ENCODE measurements at places on chromosomes 2 and 18. TPM values are rescaled to one million over a fixed set of nuclear protein-coding genes. Genes with fewer than 3 reads are reported as not detected.

The CAPN14 gene
- 0.32 TPM for total RNA-seq

- DNase-seq: no peak
Measured at GRCh38 chr2:176931588-176932563, 280.7 kb upstream of the HNRNPA3 start.

GRCh38 chr2:163859951-163860350 is 124.1 kb upstream of the FIGN start:
- DNase-seq: no peak

- DNase-seq: no peak
Measured at GRCh38 chr18:25057491-25058050, 294.4 kb downstream of the ZNF521 start.

DNA sequence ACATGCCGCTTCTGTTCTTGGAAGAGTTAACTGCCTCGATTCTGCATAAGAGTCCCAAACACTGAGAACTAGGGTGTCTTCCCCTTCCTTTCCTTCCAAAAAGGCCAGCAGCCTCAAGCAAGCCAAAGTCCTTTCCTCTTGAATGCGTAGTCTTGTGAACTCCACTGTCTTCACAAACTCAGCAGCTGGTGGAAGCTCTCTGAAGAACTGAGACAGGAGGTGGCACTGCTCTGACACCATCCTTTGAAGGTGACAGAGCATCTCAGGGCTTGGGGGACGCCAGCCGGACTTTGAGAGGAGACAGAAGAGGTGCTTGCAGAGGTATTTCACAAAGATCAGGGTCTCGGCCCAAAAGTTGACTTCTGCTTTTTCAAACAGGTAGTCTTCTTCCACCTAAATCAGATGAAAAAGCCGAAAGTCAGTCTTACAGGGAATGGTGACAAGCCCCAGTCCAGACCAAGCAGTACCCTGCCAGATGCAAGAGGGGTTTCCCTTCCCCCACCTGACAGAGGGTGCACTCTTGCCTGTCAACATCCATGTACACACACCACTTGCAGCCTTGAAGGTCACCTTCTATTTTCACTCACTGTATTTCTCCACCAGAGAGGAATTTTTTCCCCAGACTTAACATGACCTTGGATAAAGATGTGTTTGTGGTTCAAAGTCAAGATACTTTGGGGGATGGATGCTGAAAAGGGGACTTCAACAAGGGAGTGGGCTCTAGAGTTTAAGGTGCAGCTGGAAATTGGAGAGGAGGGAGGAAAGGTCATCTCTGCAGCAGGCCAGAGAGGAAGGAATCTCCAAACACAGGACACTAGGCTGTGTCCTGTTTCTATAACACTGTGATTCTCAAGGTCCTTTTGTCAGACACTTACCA is 4.8 kb upstream of the ZFP36L2 start:
- DNase-seq: no peak

- DNase-seq: no peak
Measured at GRCh38 chr2:127525691-127526131, 578 bp downstream of the IWS1 start.

GRCh38 chr2:10234409-10235094 is 68.2 kb upstream of the HPCAL1 start:
- DNase-seq: peak; percentile 35

DNA sequence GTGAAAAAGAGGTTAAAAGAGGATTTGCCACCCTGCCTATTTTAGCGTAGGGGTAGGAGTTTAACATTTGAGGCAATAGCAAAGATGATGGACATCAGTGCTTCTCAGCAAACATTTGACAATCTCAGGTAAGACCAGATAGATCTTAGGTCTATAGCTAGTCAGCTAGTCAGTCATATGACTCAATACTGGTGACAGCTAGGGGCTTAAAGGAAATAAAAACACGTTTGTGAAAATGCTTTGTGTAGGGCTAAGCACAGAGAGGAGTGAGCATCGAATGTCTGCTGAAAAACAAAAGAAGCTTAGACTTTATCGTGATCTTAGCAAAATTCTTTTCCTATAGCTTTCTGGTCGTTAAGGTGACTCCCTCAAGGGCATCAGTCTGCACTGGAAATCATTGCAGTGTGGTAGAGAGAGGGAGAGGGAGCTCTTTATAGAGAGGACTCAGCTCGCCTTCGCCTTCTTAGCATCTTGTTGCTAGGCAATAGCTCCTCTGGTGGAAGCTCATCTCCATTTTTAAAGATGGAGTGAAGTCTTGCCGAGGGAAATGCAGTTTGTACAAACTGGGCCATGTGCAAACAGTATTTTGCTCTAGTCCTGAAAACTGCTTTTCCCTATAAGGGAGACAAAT is 62.8 kb upstream of the SLC38A11 start:
- DNase-seq: no peak

- DNase-seq: no peak
Measured at GRCh38 chr18:31252522-31252921, 65.4 kb upstream of the DSG1 start.

The OSBPL6 gene
- 3.3 TPM for total RNA-seq

DNA sequence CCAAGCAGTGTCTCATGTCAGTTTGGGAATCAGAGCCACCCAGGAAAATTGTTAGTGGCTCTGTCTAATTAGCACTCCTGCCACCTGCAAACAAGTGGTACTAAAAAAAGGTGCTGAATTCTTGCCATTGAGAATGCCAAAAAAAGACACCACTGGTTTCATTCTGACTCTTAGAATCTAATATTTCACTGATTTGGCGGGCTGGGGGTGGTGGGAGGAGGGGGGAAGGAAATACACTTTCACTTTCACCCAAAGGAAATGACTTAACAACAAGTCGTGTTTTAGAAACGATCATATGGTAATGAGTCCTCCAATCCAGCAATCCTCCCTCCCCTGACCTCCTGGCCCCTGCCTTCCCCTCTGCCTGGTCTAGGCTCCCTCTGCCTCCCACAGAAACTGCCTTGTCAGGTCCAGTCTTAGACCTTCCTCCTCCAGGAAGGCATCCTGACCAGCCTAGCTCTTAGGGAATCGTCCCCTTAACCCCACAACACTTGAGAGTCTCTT is 4.4 kb upstream of the KLHL29 start:
- no peak for DNase-seq

DNA sequence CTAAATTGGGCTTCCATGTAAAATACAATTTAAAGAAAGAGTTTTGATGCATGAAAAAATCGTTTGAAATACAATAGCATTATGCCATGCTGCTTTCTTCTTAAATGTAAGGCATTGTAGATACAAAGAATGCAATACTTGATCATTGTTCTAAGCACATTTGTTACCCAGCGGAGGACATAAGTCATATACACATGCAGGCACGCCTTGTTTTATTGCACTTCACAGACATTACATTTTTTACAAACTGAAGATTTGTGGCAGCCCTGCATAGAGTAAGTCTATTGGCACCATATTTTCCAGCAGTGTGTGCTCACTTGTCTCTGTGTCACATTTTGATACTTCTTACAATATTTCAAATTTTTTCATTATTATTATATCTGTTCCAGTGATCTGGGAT is 345.0 kb downstream of the CLIP4 start:
- no peak for DNase-seq

- no peak for DNase-seq
Measured at GRCh38 chr2:97870396-97870843, 125.3 kb downstream of the TMEM131 start.

- DNase-seq: peak; percentile 78
Measured at GRCh38 chr2:176455816-176456291, 186.6 kb downstream of the MTX2 start.

DNA sequence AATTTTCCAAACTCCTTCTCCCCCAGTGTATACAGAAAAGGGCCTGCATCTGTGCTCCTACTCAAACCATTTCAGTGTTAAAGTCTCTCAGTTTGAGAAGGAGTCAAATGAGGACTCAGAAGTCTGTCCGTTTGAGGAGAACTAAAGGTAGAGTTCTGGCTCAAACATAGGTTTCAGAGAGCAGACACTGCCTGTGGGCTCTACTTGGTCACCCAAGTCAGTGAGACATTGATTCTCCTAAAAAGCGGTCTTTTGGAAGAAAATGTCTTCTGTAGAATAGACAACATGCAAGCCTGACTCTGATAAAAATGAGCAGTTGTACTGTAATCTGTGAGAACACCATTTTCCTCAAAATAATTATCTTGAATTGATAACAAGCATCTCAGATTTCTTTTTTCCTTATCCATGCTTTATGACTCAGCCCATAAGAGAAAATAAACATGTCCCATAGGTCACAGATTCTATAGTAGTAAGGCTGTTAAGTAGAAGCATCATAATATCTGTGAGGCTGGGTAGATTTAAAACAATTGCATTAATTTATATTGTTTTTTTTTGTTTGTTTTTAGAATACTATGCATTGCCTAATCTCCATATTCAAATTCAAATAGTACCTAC is 82.8 kb downstream of the ASXL3 start:
- no peak for DNase-seq

- DNase-seq: no peak
Measured at GRCh38 chr2:24492421-24493279, 1.6 kb downstream of the NCOA1 start.

The UGT1A9 gene
- total RNA-seq: not detected

DNA sequence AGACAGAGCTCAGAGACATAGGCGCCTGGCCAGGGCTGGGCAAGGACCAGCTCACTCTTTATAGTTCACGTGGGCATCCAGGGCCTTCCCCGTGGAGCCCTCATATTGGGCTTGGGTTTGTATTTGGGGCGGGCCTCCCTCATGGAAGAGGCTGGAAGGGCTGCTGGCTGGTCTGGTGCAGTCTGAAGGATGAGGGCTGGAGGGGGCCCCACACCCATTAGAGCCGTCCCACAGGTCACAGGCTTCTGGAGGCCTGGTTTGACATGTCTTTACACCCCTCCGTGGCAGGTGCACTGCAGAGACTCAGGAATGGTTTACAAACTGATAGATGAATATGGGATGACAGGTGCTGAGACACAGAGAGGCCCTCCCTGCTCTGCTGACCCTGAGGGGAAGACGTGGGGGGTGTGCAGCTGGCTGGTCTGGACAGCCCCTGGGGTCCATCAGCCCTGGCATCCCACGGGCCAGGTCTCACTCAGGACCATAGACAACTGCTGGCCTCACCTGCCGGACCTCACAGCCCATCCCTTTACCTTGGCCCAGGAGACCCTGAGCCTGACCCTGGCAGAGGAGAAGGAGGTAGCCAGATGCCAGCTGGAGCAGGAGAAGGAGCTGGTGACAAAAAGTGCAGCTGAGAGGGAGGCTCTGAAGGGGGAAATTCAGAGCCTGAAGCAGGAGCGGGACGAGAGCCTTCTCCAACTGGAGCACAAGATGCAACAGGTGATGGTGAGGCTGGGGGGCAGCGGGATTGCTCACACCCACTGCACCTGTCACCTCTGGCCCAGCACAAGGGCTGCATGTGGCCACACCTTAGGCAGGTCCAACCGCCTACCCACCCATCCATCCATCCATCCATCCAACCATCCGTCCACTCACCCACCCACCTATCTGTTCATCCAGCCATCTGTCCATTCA is 43.9 kb downstream of the CROCC2 start:
- peak; percentile 35 for DNase-seq

DNA sequence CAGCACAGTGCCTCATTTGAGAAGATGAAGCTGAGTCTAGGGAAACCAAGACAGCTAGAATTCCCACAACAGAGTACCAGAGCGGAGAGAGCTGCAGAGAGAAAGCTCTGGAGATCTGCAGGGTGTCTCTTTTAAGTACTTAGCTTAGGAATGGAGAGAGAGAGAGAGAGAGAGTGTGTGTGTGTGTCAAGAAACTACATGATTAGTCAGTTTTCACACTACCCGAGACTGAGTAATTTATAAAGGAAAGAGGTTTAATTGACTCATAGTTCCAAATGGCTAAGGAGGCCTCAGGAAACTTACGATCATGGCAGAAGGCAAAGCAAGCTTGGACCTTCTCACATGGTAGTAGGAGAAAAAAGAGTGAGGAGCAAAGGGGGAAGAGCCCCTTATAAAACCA is 64.0 kb downstream of the HIBCH start:
- DNase-seq: no peak

DNA sequence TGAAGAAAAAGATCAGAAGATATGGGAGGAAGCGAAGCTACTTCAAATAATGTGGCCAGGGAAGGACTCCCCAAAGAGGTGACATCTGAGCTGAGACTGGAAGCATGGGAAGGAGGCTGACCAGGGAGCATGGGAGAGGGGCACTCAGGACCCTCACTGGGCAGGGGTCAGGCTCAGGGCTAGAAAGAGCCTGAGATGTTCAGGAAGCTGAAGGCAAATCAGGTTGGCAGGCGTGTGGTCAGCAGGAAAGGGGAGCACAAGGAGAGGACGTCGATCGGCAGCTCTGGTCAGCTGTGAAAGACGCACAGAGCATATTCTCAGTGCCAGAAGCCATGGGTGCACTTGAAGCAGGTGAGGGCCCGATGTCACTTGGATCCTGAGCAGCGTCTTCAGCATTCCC is 38.2 kb upstream of the KLHL29 start:
- no peak for DNase-seq

DNA sequence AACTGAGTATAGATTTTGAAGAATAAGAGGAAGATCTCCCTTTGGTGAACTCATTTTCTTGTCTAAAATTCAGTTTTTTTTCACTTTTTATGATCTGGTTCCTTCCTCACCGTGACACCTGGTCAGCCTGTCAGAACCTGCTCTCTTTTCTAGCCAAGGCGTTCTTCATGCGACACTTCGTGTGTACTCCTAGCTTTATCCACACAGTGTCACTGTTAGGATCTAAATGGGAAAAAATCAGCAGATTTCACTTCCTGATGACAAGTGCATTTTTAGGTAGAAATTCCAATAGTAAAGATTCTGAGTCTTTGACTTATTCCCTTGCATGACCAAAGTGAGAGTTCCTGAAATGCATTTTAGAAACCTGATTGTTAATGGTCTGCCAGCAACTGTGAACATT is 89.8 kb downstream of the KLHL14 start:
- DNase-seq: no peak

- DNase-seq: no peak
Measured at GRCh38 chr2:109707281-109708147, 86.6 kb upstream of the RGPD5 start.

- no peak for DNase-seq
Measured at GRCh38 chr18:9960258-9960904, 46.6 kb downstream of the VAPA start.

GRCh38 chr2:207153266-207153975 is 12.3 kb downstream of the KLF7 start:
- no peak for DNase-seq

- peak; percentile 49 for DNase-seq
Measured at GRCh38 chr18:74367905-74368304, 52.3 kb downstream of the C18orf63 start.

GRCh38 chr2:116545286-116546068 is 1269.0 kb upstream of the DDX18 start:
- no peak for DNase-seq

The EPC2 gene
- total RNA-seq: 18.5 TPM

The C2orf66 gene
- total RNA-seq: not detected
